ENCODE measurements at places on chromosomes 12 and 14.
A peak's percentile ranks its signal among the peaks of the same experiment; 100 is the strongest.

- no peak for DNase-seq
Measured at GRCh38 chr14:79749065-79749464, 462.2 kb downstream of the DIO2 start.

GRCh38 chr12:94618995-94619695, 31.2 kb downstream of the TMCC3 start:
- peak; percentile 61 for DNase-seq

DNA sequence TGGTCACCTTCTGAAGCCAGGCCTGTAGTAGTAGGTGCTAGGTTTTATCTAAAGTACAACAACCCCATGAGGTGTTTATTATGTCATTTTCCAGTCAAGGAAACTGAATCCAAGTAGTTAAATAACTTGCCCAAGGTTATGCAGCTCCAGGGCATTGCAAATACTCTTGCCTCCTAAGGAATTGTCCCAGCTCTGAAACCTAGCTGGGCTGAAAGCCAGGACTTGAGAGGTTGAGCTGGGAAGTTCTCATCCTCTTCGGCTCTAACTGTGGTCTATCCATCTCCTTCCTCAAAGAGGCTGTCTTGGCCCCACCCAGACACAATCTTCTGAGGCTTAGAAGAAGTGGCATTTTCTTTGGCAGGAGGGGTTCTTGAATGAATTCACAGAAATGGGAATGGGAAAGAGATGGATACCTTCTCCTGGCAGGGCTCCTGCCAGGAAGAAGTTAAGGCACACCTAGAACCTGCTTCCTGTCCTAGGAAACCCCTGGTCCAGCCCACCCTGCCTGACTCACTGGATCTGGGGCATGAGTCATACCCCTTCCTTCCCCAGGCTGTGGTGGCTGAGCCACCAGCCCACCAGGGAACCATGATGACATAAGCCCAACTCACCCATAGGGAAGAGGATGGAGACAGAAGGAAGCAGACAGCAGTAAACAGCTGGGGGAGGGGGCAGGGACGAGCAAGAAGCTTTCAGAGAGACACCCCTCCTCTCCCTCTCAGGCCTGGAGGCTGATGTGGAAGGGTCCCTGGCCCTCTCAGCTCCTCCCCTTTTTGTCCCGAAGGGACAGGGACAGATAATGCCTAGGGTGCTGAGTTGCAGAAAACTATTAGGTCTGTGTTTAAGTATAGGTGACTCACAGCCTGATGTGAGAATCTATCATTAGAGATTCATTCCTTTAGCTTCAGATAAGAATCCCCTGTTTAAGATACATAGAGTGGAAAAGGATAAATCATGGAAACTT, 2.1 kb upstream of the PLEK2 start:
- DNase-seq: peak; percentile 75

GRCh38 chr12:120481022-120481767, 11.6 kb upstream of the SRSF9 start:
- DNase-seq: no peak

- peak; percentile 55 for DNase-seq
Measured at GRCh38 chr14:32896979-32897697, 41.5 kb upstream of the NPAS3 start.

- no peak for DNase-seq
Measured at GRCh38 chr12:97960225-97960624, 497.6 kb downstream of the RMST start.

GRCh38 chr14:99519931-99520421, 38.8 kb downstream of the CCNK start:
- no peak for DNase-seq

- DNase-seq: no peak
Measured at GRCh38 chr14:34177466-34177865, 226.6 kb upstream of the EGLN3 start.

- no peak for DNase-seq
Measured at GRCh38 chr12:131116468-131117117, 162.9 kb downstream of the ADGRD1 start.

DNA sequence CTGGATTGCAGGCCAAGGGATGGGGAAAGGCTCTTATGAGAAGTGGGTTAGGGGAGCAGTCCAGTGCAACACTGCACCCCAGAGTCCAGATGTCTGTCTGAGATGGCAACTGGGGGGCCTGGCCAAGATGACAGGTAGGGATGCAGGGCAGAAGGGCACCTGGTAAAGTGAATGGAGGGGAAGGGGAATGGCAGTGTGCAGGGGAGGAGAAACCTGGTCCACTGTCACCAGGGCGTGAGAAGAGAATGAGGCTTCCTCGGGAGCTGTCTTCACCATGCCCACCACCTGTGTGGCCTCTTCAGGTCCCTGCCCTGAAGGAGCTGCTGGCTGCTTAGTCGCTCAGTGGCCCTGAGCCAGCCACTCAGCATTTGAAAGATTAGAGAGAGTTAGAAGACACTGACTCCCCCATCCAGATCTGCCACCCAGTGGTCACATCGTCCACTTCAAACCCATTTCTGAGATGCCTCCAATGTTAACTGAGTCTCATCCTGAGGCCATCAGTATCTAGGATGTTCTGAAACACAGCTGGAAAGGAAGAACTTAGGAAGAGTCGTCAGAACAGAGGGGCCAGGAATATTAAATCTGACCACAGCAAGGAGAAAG, 57.3 kb downstream of the PLEKHG3 start:
- peak; percentile 26 for DNase-seq

GRCh38 chr12:108080363-108080762, 48.7 kb upstream of the WSCD2 start:
- no peak for DNase-seq

DNA sequence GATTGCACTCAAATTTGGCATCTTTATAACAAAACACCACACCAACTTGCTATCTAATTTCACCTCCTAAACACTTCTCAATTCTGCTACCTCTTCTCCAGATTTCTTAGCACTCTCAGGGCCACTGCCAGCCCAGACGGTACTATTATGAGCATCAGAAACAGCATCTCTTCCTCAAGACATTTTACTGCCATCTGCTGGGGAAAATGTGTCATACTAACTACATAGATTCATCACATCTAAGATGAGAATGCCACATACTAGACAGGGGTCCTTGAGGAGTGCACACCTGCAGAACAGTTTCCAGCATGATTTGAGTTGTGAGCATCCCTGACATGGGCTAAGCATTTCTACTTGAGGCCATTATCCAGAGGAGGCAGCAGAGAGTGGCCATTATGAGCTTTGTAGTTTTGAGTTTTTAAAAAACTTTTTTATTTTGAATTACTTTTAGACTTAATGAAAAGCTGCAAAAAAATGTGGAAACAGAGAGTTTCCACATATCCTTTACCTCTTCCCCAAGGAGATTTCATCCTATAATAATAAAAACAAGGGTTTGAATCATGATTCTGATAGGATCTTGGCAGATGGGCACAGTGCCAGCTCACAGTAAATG, 15.1 kb upstream of the GRIP1 start:
- DNase-seq: peak; percentile 86

DNA sequence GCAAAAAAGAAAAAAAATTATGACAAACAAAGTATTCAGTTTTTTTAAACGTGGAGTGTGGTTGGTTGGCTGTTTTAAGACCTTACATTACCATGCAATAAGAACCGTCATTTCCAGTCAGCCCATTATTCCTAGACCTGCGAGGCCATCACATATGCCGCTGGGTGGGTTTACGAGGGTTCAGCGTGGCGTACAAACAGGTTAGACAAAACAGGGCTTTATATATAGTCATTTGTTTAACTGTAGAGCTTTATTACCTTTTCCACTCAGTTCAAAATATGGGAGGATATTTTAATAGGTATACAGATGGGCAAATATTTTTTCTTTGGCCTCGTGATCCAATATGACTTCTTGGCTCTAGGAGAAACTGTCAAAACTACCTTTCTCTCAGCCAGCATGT, 67.2 kb downstream of the KSR2 start:
- no peak for DNase-seq

DNA sequence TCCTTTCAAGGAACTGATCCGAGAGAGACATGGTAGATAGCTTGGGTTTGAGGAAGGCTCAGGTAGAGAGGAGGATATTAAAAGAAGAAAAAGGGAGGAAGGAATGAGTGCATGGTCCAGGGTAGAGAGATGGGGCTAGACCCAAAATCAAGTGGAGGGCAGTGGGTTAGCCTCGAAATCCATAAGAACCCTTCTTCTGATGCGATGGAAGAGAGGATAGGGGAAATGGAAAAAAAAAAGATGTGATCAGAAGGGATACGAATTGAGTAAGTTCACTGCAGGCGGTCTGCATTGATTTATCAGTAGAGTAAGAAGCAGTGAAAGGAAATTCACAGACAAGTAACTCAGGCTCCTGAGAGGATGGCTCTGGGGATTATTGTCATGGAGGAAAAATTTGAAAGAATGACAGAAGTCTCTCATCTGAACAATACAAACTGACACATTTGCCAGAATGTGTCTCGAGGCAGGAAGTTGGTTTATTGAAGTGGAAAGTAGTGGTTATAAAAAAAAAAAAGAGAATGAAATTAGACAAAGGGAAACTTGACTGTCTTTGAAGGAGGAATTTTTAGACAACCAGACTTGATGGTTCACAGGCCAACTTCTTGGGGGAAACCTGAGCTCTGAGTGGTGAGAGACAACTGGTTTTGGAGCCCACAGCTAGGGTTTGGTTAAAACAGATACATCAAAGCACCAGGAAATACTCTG, 10.2 kb downstream of the PPFIBP1 start:
- DNase-seq: peak; percentile 57

DNA sequence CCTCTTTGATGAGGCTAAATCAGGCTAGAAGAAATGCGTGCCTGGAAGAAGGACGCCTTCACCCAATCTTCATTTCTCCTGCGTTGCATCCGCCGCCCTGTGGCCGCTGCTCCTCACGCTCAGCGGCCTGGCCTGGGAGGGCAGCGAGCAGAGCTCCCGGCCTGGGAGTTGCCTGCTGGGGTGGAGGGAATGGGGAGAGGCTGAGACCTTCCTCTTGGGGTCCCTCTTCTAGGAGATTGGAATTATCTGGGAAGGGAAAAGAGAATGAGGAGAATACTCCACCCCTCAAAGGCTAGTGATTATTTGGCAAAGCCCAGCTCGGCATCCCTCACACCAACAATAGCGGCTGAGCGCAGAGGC, 2.4 kb upstream of the HOXC12 start:
- DNase-seq: no peak

- peak; percentile 74 for DNase-seq
Measured at GRCh38 chr14:87896393-87897380, 96.3 kb downstream of the GALC start.

- no peak for DNase-seq
Measured at GRCh38 chr12:6208130-6208529, 7.9 kb downstream of the CD9 start.

DNA sequence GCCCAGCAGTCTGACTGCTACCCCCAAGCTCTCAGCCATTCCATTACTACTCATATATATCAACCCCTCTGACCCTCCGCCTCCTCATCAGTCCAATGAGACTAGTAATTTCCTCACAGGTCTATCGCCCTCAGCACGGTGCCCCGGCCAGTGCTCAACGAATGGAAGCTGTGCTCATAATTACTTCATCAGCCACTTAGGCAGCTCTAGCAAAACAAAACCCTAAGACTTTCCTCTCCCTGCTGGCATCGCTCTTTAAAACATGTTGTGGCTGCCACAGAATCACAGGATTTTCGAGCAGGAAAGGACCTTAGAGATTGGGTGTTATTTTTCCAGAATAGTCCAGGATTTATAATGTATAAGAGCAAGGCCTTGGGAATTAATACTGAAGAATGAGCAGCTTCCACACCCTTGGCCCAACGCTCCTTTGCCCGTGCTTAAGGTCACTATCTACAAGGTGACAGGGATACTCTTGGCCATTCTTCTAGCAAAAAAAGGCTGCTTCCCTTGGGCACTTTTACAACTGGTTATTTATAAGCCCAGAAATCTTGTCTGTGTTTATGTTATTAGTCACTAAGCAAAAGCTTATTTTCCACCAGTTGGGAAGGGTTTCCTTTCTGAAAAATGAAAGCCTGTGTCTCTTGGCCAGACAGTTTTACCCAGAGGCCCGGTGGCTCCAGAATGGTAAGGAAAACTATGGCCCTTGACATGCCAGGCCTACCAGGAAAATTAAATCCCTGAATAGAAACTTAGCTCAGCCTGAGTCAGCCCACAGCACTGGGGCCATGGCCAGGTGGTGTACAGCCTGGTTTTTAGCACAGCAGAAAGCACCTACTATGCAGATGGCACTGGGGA, 47.9 kb downstream of the NUAK1 start:
- DNase-seq: peak; percentile 87

DNA sequence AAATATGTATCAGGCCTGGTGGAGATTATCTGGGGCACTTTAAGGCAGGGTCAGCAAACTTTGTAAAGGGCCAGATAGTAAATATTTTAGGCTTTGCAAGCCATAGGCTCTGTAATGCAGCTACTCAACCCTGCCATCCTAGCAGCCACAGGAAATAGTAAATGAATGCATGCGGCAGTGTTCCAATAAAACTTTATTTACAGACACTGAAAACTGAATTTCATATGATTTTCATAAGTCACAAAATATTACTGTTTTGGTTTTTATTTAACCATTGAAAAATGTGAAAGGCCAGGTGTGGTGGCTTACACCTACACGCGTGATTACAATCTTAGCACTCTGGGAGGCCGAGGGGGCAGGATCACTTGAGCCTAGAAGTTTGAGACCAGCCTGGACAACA, 3.2 kb upstream of the CAMKK2 start:
- no peak for DNase-seq

GRCh38 chr14:33596211-33597080, 354.4 kb downstream of the EGLN3 start:
- DNase-seq: no peak

DNA sequence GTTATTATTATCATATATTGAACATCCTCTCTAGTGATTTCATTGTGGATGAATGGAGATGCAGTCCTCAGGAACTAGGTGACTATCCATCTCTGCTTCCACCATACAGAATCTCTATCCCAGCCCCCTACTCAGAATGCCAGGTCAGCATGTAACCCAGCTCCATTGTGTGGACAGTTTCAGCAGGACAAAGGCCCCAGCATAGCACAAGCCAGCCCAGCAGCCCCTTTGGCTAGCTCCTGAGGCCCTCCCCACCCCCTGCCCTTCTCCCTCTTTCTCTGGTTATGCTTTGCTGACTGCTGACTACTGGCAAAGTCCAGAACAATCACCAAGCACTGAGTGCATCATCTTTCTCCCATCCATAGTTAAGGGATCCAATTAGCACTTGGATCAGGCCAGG, 5.8 kb upstream of the SPRYD4 start:
- DNase-seq: no peak

- DNase-seq: no peak
Measured at GRCh38 chr14:54822685-54823084, 79.9 kb downstream of the GCH1 start.

- peak; percentile 84 for DNase-seq
Measured at GRCh38 chr12:108629824-108630476, 3.7 kb downstream of the SELPLG start.

- DNase-seq: no peak
Measured at GRCh38 chr14:67575684-67576083, 24.4 kb downstream of the PIGH start.

- peak; percentile 20 for DNase-seq
Measured at GRCh38 chr14:56886471-56887062, 76.3 kb upstream of the OTX2 start.

GRCh38 chr14:61586544-61587055, 108.7 kb upstream of the HIF1A start:
- no peak for DNase-seq

- no peak for DNase-seq
Measured at GRCh38 chr14:36529062-36529461, 9.0 kb upstream of the NKX2-1 start.

GRCh38 chr12:63276537-63277365, 125.8 kb upstream of the AVPR1A start:
- peak; percentile 33 for DNase-seq

- no peak for DNase-seq
Measured at GRCh38 chr12:54299515-54300224, 1.1 kb downstream of the NFE2 start.

GRCh38 chr12:13573698-13574321, 377.3 kb downstream of the EMP1 start:
- peak; percentile 69 for DNase-seq

- peak; percentile 15 for DNase-seq
Measured at GRCh38 chr14:51014625-51015024, 70.3 kb upstream of the PYGL start.

Measured in astrocyte of the hippocampus (primary cell).